ENCODE measurements at places on chromosomes 5 and 9.

DNA sequence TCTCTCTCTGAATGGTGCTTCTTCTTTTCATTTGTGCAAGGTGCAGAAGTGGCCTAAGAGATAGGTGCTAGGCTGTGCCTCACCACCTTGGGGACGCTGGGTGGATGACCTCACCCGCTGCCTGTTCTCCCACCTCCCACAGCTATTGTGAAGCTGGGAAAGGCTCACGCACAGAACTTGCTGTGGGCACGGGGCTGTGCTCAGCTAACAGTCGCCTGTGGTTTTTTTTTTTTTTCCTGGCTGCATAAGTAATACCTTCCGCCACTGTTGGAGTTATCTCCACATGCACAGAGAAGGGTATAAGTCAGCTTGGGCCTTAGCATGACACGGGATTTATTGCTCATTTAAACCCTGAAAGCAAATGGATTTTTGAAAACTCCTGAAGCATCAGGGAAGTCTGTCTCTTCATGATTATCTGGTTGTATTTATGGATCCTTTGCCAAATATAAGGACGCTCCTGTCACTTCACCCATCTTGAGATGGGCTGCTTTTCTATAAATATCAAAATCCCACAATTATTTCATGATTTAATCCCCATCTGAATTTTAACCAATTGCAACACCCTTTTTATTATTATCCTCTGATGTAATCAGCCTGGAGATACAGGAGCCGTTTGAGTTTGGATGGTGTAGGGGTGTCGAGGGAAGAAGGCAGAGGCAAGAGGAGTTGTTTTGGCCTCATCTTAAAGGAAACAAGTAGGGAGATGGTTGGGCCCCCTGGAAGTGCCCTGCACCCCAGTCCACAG, 9.0 kb downstream of the DBH start:
- DNase-seq = no peak

DNA sequence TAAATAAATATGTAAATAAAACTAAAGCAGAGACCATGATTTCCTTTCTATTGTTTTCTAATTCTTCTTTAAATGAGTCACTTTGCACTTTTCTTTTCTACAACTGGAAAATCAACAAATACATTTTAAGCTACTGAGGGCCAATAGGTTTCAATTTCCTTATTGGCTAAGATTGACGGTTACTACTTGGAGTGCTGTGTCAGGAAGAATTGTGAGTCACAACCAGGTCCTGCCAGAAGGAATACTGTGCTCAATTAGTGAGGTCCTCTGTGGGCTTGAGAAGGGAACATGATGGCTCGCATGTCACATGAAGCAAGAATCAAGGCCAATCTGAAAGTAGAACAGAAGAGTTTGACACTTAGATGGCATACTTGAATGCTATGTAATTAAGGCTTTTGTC, 110.8 kb downstream of the HMHB1 start:
- no peak for DNase-seq

DNA sequence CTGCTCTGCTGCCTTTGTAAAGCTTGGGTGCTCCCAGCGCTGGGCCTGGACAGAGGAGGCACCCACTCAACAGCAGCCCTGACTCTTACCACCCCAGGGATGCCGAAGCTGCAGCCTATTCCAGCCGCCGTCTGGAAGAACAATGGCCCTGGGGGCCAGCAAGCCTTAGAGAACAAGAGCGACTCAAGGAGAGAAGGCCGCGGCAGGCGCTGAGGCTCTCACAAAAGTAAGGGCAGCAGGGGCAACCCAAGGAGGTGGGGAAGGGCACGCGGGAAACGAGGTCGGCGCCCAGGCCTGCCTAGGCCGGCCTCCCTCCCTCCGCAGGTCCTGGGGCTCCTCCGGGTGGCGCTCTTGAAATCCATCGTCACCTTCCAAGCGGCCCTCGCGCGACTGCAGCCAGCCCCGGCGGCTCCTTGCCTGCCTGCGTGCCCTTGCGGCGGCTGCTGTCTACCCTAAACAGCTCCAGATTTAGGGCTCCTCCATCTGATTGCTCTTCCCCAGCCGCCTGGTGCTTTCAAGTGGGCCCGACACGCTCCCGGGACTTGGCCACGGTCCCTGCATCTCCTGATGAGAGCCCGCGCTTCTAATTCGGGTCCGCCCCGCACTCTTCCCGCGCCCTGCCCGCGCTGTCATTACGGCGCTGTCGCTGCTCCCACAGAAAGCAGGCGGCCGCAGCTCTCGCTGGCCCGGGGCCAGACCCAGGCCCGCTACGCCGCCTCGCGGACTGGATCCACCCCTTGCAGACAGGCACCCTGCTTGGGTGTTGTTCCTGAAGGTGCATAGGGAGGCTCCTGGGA, 213.3 kb downstream of the SEMA6A start:
- DNase-seq = no peak

DNA sequence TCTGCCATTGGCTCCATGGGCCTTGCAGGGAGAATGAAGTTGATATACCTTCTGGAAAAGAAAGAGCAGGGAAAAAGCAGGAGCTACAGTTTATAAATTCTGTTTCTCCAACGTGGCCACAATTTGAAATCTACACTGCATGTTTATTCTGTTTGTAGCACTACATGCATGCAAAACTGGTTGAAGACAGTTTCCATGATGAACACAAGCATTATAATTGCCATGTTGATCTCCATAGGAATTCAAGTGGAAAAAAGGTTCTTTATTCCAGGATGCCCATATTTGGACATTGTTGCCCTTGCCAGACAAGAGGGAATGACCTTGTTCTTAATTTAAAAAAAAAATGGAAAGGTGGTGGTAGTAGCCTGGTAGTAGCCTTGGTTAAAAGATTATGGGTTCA, 69.2 kb upstream of the PALM2AKAP2 start:
- no peak for DNase-seq

- no peak for DNase-seq
Observed at GRCh38 chr5:19771174-19771835, 216.7 kb downstream of the CDH18 start.

GRCh38 chr9:88953381-88954029, 37.8 kb upstream of the S1PR3 start:
- DNase-seq = no peak

DNA sequence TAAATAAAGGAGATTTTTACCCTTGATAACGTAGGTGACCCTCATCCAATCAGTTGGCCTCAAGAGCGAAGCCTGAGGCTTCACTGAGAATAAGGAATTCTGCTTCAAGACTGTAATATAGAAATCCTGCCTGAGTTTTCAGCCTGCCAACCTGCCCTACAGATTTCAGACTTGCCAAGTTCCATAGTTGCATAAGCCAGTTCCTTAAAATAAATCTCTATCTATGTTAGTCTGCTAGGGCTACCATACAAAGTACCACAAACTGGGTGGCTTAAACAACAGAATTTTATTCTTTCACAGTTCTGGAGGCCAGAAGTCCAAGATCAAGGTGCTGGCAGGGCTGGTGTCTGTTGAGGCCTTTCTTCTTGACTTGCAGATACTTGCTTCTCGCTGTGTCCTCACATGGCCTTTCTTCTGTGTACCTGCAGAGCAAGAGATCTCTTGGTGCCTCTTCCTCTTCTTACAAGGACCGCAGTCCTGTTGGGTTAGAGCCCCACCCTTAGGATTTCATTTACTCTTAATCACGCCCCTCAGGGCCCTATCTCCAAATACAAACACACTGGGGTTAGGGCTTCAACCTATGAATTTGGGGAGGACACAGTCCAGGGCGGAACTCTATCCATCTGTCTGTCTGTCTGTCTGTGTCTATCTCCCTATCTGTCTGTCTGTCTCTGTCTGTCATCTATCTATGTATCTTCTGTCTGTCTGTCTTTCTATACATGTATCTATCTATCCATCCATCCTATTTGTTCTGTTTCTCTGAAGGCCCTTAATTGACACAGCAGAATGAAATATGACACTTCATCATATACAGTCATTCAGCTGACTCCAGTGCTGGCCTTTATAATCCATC, 17.0 kb upstream of the CMBL start:
- DNase-seq = no peak

GRCh38 chr9:79572608-79573411, 1.0 kb downstream of the TLE4 start:
- DNase-seq = no peak

DNA sequence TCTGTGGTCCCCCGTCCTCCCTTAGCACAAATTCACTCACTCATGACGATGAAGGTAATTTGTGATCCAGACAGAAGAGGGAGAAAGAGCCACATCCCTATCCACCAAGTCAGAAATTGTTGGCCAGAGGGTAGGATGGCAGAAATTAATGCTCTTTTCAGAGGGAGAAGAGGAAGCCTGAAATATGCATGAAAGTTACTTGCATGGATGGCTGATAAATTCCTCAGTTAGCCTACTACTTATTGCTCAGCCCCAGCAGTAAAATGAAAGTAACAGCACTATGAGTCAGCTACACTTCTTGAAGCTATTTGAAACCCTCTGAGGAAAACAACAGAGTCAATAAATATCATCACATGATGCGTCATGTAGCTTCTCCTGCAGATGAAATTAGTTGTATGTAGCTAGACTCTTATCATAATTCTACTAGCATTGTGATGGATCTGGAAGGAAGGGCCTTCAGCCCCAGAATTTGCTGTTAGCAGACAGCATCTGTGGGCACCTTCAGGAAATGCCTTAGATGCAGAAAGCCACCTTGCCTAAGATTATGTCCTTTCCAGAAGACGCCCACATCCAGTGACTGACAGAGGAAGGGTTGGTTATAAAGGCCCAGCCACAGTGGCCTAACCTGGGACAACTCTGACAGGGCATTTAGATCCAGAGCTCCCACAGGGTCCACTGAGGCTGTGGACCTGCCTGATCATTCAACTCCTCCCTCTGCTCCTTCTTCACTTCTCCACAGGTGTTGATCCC, 81.2 kb upstream of the CCDC112 start:
- DNase-seq = no peak

GRCh38 chr9:128764361-128764760, 7.4 kb downstream of the ZER1 start:
- DNase-seq = no peak

- DNase-seq = no peak
Observed at GRCh38 chr5:132280371-132281240, 13.6 kb upstream of the SLC22A4 start.

- DNase-seq = no peak
Observed at GRCh38 chr5:125210242-125210947, 464.0 kb upstream of the ZNF608 start.

GRCh38 chr5:12237837-12238575, 333.8 kb upstream of the CTNND2 start:
- DNase-seq = no peak

DNA sequence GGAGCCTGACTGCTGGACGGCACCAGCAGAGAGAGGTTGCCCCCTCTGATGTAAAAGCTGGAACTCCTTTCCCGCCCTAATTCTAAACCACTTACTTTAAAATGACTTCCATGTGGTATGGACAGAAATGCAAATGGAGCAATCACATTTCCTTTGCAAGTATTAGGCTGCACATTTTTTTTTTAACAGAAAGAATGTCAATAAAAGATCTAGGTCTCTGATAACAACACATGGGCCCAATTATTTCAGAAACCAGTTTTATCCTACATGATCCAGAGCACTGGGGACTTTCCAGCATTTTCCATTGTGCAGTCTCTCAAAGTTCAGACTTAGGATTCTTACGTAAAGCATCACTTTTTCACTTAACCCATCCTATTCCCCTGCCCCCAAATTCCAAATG, 203.7 kb downstream of the NXNL2 start:
- no peak for DNase-seq

- no peak for DNase-seq
Observed at GRCh38 chr5:1476181-1476966, 31.1 kb upstream of the SLC6A3 start.

GRCh38 chr5:74031536-74031935, 405.5 kb downstream of the ARHGEF28 start:
- DNase-seq = no peak

DNA sequence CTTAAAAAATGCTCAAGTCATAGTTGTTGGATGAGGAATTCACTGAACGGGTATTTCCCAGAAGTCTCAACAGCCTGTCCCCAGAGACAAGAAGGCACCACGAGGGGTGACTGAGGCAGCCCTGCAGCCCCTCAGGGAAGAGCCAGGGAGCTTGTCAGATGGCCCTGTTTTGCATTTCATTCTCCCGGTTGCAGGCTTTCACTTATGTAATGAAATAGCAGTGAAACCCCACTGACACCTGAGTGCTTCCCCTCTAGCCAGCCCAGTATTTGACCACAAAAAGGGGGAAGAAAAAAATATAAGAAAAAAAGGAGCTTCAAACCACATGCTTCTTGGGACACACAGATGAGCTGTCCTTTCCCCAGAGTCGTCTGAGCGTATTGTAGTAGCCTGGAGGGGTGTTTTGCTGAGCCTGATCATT, 75.3 kb upstream of the IL12B start:
- no peak for DNase-seq

- no peak for DNase-seq
Observed at GRCh38 chr9:135689011-135689410, 10.3 kb downstream of the SOHLH1 start.

DNA sequence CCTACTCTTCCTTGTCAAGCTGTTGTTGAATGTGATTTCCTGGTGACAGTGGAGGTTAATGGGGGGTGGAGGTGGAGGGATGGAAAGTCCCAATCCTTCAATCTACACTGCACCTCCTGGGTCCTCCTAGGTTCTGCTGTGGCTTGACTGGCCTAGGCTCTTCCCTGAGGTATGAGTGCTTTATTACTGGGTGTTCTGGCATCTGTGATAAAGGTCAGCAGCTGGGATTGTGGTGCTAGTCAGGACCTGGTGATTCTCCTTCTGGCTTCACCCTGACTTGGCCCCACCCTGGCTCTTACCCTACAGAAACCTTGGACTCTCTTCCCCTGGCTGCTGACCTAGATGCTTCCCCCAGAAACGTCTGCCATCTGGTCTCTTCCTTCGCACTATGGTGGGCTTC, 194.3 kb downstream of the ARHGEF28 start:
- DNase-seq = no peak

DNA sequence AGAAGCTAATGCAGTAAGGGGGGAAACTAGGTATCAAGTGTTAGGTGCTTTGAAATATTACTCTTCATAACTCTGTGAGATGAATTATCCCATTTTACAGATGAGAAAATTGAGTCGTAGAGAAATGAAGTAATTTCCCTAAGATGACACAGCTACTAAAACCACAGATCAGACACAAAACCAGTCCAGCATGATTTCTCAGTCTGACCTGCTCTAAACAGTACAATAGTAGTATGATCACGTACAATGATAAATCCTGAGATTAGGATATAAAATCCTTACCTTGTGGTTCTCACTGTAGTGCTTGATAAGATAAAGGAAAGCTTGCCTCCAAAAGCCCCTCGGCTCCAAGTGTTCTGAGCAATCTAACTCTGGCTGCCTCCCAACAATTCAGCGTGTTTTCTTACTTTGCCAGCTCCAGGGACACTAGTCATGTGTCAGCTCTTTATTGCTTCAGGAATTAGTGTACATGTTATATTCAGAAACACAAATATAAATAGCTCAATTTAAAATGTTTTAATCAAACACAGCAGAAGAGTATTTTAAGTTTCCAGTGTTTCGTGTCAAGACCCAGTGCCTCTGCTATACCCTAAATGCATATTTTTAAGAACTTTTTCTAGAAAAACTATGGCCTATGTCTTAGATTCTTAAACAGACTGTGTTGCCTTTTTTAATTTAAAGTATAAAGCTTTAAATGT, 243.6 kb downstream of the DENND1A start:
- no peak for DNase-seq

- DNase-seq = no peak
Observed at GRCh38 chr9:113933671-113934070, 57.6 kb downstream of the ZNF618 start.
